ENCODE measurements at places on chromosomes 2 and 18. TPM values are rescaled to one million over a fixed set of nuclear protein-coding genes. Genes with fewer than 3 reads are reported as not detected.

Gene HOXD13
- total RNA-seq: not detected

Gene NPPC
- not detected for total RNA-seq

DNA sequence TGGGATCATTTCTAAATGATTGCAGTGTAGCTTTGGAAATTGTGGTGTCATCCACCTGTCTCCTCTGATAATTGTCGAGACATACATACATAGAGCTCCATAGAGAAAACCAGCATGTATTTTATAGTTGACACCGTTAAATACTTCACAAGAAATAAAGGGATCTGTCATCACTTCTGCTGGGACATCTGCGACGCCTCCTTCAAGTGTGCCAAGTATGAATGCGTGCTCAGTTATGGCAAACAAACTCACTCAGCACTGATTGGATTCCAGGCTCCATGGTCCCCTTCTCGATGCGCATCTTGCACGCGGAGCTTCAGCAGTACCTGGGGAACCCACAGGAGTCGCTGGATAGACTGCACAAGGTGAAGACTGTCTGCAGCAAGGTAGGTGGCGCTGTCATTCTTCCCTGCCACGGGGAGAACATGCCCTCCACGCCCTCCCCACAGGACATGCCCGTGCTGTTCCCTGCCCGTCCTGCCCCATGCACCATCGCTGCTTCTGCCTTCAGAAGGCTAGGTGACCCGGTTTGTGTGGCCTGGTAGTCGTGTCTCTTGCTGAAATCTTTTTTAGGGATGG lies 64.1 kb downstream of the TRAPPC12 start:
- no peak for DNase-seq

Gene USP37
- 8.0 TPM for total RNA-seq
